AG04450 (cell line): ENCODE measurements at places on chromosomes 3 and 15.
A peak's percentile ranks its signal among the peaks of the same experiment; 100 is the strongest.

DNA sequence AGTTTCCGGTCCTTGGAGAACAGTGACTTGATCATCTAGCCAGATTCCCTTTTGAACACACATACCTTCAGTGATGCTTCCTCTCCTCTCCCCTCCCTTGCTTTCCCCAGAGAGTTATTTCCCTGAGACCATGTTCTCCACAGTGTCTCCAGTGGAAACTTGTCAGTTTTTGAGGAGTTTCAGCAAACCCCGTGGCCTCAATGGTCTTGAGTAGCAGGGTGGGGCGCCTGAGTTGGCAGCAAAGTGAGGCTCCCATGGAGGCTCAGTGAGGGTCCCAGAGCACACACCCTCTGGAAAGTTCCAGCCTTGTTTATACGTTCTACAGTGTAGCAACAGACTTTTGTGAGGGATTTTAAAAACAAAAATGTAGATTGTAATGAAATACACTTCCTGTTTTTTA lies 135.1 kb downstream of the LRRC28 start:
- no peak for DNase-seq

GRCh38 chr3:177746337-177746933 lies 549.2 kb upstream of the TBL1XR1 start:
- peak; percentile 55 for DNase-seq

- no peak for DNase-seq
These were observed 8.5 kb downstream of the CRBN start for GRCh38 chr3:3170998-3171397.

GRCh38 chr3:100103558-100104441 lies 10.5 kb downstream of the FILIP1L start:
- DNase-seq, result peak; percentile 72

GRCh38 chr3:52123106-52123725 lies 31.0 kb downstream of the POC1A start:
- peak; percentile 24 for DNase-seq

- DNase-seq, result no peak
These were observed 607.7 kb downstream of the PYDC2 start for GRCh38 chr3:192068464-192069254.

- peak; percentile 69 for DNase-seq
These were observed 98.9 kb upstream of the TLE3 start for GRCh38 chr15:70196372-70197316.

DNA sequence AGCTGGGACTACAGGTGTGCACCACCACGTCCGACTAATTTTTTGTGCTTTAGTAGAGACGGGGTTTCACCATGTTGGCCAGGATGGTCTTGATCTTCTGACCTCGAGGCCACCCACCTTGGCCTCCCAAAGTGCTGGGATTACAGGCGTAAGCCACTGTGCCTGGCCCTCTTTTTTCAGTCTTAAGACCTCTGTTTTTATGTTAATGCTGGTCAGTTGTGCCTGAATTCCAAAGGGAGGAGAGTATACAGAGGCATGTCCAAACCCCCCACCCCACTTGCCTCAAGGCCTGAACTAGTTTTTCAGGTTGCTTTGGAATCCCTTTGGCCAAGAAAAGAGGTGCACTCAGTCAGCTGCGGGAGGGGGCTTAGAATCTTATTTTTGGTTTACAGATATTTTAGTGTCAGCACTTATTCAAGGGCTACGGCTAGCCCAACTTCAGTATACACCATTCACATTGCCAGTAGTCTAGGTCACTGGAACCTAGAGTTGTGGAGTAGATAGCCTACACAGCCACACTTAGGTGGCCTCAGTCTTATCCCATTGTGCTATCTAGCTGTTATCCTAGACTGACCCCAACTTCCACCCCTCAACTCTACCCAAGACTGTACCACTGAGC lies 128.0 kb upstream of the TPM1 start:
- no peak for DNase-seq

GRCh38 chr3:195895078-195895860 lies 13.1 kb downstream of the TNK2 start:
- DNase-seq, result no peak

- no peak for DNase-seq
These were observed 702.2 kb downstream of the NLGN1 start for GRCh38 chr3:174099724-174100123.

DNA sequence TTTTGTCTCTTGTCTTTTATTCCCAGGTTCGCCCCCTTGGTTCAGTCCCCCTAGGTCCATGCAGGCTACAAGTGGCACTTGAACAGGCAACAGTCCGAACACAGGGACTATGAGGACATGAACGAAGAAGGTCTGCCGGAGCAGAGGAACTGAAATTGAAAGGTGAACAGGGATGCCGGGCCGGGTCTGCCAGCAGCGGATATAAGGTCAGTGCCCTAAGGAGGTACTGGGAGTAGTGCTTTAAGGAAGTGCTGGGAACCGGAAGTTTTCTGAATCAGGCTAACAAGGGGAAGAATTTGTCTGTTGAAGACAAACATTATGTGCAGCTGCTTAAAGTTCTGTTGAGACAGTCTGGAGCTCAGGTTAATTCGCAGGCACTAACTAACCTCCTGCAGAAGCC lies 46.8 kb downstream of the LSM3 start:
- no peak for DNase-seq

GRCh38 chr3:57983734-57984518 lies 24.3 kb upstream of the FLNB start:
- peak; percentile 66 for DNase-seq

- DNase-seq, result no peak
These were observed 1.5 kb downstream of the UQCC5 start for GRCh38 chr3:52537726-52538421.

DNA sequence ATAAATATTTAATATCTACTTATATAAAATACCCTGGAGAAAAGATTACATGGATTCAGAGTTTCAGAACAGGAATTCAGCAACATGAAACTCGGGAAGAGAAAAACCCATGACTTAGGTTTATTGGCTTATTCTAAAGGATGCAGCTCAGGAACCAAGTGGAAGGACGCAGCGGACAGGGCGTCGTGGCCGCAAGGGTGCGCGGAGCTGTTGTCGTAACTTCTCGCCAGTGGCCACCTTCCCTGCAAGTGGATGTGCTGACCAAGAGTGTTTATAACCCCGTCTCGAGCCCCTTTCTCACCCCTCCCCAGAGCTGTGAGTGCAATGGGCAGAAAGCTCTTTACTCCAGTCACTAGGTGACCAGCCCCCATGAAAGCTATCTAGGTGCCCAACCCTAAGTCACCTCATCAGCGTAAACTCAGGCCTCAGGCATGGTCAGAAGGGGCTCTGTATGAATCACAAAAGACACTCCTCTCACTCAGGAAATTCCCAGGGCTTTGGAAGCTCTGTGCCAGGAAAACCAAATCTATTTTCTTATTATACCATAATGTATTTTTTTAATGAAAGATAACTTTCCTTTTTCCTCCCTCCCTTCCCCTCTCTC lies 77.3 kb downstream of the CHRNA7 start:
- no peak for DNase-seq

- no peak for DNase-seq
These were observed 3.2 kb downstream of the KCTD6 start for GRCh38 chr3:58495101-58495500.

GRCh38 chr3:169863458-169863899 lies 6.3 kb downstream of the LRRC31 start:
- peak; percentile 34 for DNase-seq
